ENCODE measurements at places on chromosomes 7 and 10.

- DNase-seq = no peak
These were observed 339.0 kb downstream of the RNLS start for GRCh38 chr10:88243836-88244730.

DNA sequence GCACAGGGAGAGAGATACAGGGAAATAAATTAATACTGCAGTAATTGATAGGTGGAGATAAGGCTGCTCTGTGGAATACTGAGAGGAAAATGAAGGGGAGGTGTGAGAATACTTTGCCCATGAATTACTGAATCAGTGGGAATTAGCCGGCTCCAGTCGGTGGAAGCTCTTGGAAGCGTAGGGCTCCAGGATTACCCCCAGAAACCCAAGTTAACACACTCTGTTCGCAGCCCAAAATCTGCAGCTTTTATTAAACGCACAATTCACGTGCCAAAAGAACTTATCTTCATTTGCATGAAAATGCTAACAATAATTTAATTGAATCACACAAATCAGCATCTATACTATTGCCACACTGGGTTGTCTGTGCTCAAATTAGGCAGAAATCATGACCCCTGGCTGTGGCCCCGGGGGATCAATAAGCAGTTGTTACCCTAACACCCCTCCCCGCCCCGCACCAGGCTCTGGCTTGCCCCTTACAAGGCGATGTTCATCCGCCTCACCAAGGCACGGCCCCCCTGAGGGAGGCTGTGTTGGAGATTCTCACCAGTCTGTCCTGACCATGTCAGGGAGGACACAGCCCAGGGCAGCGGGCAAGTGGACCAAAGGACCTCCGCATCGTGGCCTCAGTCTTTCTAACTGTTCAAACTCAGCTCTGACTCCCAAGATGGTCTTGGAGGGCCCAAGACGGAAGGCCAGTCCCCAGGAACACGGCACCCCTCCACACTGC lies 48.4 kb upstream of the MGMT start:
- no peak for DNase-seq

DNA sequence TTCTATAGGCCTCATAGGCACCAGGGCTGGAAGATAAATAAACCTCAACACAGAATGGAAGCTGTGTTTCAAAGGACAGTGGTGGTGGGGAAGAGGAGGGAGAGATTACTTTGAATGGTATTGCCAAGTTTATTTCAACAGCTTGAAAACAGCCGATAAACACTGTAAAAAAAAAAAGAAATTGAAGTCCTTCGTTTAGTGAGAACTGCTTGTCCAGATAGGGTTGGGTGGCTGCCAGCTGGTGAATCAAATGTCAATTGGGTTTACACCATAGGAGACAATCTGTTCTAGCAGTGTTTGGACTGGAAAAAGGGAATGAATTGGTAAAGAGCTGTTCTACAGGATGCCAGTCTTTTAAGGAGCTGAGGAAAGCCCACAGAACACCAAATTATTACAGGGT lies 254.8 kb downstream of the PHF14 start:
- DNase-seq = no peak

- no peak for DNase-seq
These were observed 5.3 kb upstream of the ZNRF2 start for GRCh38 chr7:30278849-30279652.

DNA sequence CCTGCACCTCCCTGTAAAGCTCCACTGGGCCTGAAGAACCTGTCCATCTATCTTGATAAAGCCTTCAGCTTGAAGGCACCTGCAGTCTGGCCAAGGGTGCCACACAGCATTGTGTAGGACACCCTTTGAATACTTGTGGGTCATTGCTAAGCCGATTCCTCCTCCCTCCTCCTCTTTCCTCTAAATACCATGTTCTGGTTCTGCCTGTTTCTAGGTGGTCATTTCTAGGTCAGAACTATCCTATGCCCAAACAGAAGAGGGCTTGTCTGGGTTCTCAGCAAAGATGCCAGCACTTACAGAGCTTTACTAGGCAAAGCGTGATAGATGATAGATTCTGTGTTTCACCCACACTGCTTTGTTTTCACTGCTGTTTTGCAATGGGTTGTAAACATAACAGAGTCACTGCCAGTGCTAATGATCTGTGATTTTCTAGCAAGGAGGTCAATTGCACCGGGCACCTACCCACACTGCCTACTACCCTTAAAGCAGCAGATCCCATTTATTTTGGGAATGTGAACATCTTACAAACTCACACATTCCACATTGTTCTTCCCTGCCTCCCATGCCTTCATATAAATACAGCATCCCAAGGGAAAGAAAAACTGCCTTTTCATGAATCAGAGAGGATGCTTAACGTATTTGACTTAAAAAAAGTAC lies 279.1 kb upstream of the PITRM1 start:
- no peak for DNase-seq

- DNase-seq = no peak
These were observed 42.2 kb downstream of the POLL start for GRCh38 chr10:101545898-101546297.

- no peak for DNase-seq
These were observed 21.6 kb upstream of the FAM180A start for GRCh38 chr7:135770139-135770710.

DNA sequence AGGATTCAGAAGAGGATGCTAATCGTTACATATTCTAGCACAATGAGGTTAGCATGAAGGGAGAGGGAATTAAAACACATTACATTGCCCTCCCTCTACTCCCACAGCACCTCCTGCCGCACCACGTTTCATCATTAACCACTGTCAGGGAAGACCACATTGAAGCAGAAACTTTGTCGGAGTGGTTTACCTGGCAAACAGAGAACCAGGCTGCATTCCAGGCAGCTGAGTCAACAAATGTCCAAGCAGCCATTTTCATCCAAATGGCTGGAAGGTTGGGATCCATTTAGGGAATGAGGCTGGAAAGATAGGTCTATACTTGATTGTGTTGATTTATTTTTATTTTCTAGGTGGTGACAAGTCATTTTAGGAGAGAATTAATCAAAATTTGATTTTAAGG lies 273.6 kb downstream of the DYNC1I1 start:
- DNase-seq = no peak

DNA sequence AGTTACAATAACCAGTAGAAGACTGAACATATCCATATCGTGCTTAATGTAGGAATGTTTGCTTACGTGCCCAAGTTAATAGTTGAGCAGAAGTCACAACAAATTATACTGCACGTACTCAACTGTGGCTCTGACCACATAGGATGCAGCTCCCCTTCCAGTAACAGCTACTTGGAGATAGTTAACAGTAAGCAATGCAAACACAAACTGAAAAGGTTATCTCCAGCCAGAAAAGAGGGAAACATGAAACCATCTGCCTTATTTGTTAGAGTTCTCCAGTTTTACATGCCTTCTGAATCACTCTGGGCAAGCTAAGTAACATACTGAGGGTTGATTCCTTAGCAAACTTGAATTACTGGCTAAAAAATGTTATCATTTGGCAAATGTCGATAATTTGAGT lies 9.8 kb downstream of the DHX32 start:
- no peak for DNase-seq

DNA sequence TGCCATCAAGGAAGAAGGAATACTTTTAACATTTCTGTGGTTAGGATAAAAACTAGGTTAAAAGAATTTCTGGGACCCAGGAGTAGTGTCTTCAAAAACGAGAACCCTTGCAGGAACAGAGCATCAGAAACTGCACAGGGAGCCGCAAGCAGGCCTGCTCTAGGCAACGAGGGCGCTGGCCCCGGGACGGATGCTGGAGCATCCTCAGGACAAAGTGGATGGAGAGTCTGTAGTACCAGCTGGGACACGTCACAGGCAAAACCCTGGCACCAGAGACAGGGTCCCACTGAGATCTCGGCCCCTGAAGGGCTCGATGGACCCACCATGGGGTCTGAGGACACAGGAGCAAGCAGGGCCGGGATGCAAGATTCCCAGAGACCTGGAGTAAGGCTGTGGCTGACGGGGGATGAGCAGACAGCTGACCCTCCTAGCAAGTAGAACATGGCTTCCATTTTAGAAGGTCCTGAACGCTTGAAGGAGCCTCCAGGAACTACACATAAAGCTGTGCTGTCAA lies 106.6 kb downstream of the GALNT11 start:
- no peak for DNase-seq

GRCh38 chr7:5452937-5453540 lies 29.4 kb upstream of the TNRC18 start:
- DNase-seq = no peak

DNA sequence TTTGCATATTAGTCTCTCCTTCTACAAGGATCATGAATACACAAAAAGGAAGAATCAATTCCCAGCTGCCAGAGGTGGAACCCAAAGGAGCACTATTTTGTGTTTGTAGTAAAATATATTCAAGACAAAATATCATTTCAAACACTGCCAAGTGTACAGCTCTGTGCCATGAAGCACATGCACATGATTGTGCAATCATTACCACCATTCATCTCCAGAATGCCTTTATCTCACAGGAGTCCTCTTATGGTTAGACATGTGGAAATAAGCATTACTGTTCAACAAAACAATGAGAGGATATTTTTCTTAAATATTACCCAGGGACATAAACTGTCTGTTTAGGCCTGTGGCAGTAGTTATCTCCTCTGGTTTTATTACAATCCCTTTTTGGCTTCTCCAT lies 151.4 kb upstream of the PPP1R3A start:
- DNase-seq = no peak

GRCh38 chr7:114656466-114656865 lies 241.9 kb downstream of the FOXP2 start:
- no peak for DNase-seq

- no peak for DNase-seq
These were observed 174.5 kb upstream of the HDAC9 start for GRCh38 chr7:18320971-18321567.

DNA sequence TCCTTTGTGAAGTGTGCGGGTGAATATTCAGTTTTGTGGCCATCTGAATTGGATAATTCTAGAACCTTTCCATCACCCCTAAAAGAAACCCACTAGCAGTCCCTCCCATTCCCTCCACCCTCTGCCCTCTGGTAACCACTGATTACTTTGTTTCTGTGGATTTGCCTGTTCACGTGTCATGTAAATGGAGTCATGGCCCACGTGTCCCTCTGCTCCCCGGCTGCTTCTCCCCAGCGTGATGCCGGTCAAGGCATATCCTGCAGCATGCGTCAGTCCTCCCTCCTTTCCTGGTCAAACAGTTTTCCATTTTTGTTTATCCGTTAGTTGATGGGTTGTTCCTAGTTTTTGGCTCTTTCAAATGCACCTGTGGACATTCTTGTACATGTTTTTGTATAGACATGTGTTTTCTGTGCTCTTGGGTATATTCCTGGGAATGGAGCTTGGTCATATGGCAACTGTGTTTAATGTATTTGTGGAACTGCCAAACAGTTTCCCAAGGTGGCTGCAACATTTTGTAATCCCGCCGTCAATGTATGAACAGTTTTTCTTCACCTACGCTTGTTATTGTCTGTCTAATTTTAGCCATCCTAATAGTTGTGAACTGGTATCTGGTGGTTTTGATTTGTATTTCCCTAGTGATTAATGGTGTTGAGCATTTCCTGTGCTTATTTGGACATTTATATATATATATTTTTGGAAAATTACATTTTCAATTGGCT lies 22.4 kb downstream of the PPP2R2D start:
- DNase-seq = no peak

DNA sequence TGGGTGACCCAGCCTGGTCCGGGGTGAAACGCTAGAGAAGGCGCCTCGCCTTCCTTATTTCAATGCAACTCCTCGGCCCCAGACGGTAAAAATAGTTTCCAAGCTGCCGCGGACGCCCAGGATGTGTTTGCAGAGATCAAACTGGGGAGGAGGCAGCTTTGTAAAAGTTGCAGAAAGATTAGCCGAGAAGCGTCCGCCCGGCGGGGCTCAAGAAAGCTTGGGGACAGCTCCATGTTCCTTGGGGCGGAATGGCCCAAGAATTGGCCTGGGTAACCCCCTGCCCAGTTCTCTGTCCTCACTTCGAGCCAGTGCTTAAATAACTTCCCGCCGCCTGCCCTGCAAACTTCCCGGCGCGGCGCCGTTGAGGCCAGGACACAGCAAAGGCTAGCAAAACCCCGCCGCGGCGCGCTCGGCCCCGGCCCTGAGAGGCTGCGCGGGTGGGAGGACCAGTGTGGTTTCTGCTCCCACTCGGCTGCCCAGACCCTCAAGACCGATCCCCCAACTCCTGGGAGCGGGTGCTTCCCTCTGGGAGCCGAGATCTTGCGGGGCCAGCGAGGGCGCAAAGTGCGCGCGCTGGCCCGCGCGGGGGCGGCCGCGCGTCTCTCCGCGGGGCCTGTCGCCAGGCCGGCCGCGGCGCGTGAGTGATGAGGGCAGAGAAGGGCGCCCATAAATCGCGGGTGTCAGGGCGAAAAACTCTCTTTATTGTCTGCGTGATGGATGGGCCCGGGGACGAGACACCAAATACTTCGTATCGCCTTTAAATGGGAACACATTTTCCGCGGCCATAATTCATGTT lies 6.3 kb upstream of the ZNF503 start:
- DNase-seq = no peak

GRCh38 chr10:132387764-132388210 lies 9.2 kb upstream of the PWWP2B start:
- DNase-seq = peak; percentile 88

DNA sequence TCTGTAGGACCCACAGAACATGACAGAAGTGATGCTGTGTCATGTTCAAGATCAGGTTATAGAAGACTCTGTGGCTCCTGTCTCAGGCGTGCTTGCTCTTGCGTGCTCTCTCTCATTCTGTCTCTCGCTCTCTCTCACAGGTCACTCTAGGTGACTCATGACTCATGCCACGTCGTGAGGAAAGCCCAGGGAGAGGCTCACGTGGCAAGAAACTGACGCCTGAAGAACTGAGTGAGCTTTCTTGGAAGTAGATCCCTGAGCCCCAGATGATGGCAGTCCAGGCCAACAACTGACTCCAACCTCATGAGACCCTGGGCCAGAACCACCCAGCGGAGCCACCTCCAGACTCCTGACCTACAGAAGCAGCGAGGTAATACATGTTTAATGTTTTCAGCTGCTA lies 103.3 kb downstream of the DNMBP start:
- DNase-seq = no peak

DNA sequence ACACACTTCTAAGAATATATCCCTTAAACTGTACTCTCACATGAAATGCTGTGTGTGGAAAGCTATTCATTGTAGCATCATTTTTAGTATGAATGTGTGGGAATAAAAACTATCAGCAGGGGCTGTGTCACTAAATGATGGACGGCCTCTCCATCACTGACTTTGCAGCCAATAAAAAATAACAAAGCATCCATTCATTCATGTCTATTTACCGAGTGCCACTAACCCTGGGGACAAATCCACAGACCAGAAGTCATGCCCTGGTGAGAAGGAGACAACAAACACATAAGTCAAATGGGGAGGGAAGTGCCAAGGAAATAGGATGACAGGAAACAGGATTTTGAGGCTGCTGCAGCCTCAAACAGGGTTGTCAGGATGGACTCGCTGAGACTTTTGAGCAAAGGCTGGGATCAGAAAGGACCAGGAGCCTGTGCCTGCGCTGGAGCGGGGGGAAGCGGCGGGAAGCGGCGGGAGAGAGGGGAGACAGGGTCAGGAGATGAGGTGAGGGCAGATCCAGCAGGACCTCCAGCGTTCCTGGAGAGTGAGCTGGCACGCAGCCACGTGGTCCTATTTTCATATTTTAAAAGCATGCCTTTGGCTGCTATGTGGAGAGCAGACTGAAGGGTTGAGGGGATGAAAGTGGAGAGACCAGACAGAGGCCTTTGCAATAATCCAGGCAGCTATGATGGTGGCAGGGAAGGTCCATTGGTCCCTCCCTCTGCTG lies 2.2 kb upstream of the NOM1 start:
- no peak for DNase-seq
